ENCODE measurements at places on chromosomes 7 and 10.

DNA sequence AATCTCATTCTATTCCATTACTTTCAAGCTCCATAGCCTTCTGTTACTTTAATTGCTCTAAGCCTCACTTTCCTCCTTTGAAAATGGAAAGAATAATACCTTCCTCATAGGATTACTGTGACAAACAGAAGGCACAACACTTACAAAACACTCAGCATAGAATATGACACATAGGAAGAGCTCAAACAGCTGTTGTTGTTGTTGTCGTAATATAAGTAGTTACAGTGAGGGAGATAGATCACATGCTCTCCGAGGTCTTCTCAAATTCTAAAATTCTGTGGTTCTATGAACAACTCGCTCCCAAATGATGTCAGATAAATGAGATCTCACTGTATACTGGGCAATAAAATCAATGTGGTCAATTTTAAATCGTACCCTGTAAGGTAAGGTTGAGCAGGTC lies 1049.3 kb upstream of the C7orf33 start:
- no peak for DNase-seq

DNA sequence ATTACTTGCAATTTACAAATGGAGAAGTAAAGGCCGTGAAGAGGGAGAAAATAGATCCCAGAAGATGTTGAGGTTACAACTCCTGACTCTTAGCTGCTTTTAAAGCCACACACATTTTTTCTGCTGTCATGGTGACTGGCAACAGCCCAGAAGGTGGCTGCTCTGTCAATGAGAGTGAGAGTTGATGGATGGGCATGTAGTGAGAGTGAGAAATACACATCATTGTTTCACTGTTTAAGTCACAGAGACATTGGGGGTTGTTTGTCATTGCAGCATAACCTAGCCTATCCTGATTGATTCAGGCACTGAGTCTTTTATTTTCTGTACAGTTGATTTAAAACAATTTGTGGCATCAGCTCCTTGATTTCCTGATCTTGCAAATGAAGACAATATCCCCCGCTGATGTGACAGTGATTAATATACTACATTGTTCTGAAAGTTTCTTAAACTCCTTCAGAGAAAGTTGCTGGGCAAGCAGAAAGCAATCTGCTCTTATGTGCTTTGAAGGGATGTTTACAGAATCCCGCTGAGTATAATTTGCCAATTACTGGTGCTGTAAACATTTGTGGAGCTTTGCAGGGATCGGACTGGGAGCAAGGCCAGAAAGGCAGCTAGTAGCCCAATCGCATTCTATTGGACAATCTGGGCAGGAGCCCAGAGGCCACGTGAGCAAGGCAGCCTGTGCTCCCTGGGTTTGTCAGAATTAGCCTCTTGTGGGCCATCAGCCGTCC lies 229.6 kb downstream of the PRPF18 start:
- DNase-seq = no peak

GRCh38 chr7:33707427-33707826 lies 197.9 kb upstream of the BMPER start:
- no peak for DNase-seq

- DNase-seq = no peak
Observed at GRCh38 chr10:29783201-29783947, 148.6 kb upstream of the SVIL start.

DNA sequence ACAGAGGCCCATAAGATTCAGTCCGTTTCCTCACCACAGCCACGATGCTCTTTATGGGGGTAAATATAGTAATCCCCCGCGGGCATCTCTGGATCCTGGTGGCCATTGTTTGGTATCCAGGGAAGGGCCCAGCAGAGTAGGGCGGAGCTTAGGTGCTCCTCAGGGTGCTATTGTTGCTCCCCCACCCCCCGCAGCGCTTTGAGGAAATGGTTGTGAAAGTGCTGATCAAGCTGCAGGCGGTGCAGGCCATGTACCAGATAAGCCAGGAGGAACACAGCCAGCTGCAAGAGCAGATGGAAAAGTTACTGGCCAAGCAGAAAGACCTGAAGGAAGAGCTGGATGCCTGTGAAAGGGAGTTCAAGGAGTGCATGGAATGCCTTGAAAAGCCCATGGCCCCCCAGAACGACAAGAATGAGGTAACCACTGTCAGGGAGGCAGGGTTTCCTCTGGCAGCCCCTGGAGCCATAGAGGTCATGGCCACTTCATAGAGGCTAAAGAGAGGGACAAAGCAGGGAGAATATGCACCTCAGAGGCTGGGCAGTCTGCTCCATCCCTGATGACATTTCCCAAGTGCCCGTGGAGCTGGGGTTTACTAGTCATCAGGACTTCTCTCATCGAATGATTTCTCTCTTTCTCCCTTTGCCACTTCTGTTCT lies 17.6 kb upstream of the FLNC start:
- DNase-seq = no peak

- DNase-seq = no peak
Observed at GRCh38 chr7:100952641-100953040, 3.3 kb downstream of the MUC3A start.

DNA sequence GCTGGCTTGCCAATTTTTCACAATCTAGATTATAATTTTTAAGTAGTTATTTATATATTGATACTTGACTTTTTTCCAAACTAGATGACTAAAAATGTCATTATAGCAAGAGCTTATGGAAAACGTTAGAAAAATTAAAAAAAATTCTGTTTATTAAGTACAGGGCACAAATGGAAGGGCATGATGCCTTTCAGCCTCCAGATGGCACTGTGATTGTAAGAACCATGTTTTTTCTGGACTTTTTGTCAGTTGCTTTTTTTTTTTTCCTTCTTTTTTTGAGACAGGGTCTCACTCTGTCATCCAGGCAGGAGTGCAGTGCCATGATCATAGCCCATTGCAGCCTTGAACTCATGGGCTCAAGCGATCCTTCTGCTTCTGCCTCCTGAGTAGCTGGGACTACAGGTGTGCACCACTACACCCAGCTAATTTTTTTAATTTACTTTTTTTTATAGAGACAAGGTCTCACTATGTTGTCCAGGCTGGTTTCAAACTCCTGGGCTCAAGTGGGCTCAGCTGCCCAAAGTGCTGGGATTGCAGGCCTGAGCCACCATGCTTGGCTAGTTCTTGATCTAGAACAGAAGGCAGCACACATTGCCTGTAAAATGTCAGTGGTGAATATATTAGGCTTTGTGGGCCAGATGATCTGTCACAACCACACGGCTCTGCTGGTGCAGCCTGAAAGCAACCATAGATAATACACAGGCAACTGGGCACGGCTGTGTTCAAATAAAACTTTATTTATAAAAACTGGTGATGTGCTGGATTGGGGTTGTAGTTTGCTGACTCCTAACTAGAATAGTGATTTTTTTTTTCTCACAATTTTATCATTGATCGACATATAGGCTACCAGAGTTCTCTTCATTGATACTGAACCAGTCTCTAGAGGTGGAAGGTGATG lies 27.4 kb downstream of the UCMA start:
- DNase-seq = no peak

DNA sequence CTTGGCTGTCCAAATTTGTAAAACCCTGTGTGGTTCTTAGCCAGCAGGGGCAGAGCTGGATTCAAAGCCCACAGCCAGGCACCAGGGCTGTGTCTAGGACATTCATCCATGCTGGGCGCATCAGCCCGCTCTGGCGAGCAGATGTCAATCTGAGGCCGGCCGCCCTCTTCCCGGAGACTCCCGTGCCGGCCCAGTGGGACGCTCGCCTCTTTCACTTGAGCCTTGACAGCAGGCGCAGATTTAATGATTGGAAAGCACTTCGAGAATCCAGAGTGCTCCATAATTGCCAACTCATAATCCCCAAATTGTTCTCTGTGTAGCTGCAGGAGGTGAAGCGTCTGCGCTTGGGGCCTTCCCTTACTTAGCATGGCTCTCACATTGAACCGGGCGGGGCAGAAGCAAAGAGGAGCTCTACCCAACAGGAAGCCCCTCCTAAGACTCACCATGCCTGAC lies 36.7 kb downstream of the SLIT1 start:
- DNase-seq = no peak

DNA sequence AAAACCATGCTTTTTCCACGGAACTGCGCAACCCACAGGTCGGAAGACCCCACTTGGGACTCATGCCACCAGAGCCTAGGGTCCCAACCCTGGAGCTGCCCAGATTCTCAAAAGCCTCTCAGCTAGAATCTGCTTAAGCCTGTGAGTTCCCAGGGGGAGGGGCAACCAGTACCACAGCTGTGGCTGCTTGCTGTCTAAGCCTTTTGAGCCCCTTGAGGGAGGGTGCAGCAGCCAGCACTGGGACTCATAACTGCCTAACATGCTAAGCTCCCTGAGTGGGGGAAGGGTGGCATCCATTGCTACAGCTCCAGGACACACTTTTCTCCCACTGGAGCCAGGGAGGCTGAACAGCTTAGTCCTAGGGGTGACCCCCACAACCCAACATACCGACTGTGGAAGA lies 485.6 kb upstream of the GRM3 start:
- no peak for DNase-seq

GRCh38 chr10:75650648-75651047 lies 219.2 kb downstream of the LRMDA start:
- no peak for DNase-seq

DNA sequence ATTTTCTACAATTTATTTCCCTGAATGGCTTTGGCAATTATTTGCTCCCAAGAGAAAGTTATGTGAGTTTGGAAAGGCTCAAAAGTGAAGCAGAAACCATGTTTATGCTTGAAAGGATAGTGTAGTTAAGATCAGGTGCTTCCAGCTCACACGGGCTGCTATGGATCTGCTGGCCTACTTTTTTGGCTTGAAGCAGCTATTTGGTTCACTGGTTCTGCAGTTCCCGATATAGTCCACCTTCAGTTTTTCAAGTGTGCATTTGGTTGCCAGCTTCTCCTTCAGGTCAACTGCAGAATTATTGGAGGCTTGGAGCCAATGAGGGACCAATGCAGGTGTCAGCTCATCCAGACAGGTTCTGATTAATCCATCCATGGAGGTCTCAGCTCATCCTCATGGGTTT lies 484.3 kb upstream of the SEMA3A start:
- no peak for DNase-seq

Data from stimulated activated CD4-positive, alpha-beta T cell treated with anti-CD3 and anti-CD28 coated beads, TNF-alpha, amount 100 ng/mL, for 48 hours (primary cell).